Esophagus muscularis mucosa (tissue), 4 donors: ENCODE measurements at places on chromosomes 2 and 18. TPM values are rescaled to one million over a fixed set of nuclear protein-coding genes. Genes with fewer than 3 reads are reported as not detected.

EFR3B gene
- 0.65 TPM for total RNA-seq

CDK15 gene
- total RNA-seq, result 0.83 TPM

CFAP65 gene
- not detected for total RNA-seq

DUSP2 gene
- total RNA-seq, result 5.5 TPM

GPR45 gene
- not detected for total RNA-seq

DNA sequence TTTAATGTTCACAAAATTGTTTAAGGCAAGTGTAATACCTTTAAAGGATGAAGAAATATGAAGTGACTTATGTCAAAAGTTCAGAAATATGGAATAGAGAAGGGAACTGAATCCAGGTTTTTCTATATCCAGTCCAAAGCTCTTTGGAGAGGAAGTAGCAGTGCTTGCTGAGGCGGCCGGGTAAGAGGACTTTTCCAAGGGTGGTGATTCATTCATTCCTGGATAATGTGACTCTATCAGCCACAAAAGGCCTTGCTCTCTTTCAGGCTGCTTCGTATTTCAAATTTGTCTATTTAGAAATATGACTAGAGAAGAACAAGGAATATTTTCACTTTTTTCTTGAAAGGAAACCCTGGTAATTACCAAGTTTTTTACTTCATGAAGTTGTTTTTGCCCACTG lies 830.1 kb upstream of the ZEB2 start:
- H3K27ac ChIP-seq, result no peak overlapping the region
- no peak for DNase-seq
- no peaks in the 10 kb centered on the region for H3K36me3 ChIP-seq
- no peak overlapping the region for H3K4me3 ChIP-seq

DNA sequence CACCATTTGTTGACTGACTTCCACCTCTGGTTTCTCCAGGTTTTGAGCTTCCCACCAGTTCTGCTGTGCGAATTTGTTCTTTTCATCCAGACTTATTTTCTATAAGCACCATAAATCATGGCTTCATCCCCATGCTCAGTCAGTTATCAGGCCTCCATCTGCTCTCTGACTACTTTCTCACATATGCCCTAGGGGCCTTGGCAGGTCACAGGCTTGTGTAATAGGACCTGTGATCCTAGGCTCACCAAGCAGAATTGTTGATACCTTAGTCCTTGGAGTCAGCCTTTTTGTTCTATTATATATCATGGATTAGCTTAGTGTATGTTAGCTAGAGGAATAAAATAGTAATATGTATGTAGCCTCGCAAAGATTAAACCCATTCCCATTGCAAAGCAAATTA lies 284.2 kb upstream of the TANK start:
- no peaks in the 10 kb centered on the region for H3K4me1 ChIP-seq
- no peak overlapping the region for H3K27ac ChIP-seq
- H3K4me3 ChIP-seq, result no peak overlapping the region
- H3K36me3 ChIP-seq, result no peaks in the 10 kb centered on the region
- no peaks in the 10 kb centered on the region for H3K27me3 ChIP-seq
- DNase-seq, result no peak

- H3K27ac ChIP-seq, result no peak overlapping the region
- no peaks in the 10 kb centered on the region for H3K27me3 ChIP-seq
- no peak for DNase-seq
- H3K4me1 ChIP-seq, result peaks cover 11% of the 10 kb centered on the region
- no peak overlapping the region for H3K4me3 ChIP-seq
Observed at GRCh38 chr2:208315081-208315788, 49.2 kb downstream of the PIKFYVE start.

DNA sequence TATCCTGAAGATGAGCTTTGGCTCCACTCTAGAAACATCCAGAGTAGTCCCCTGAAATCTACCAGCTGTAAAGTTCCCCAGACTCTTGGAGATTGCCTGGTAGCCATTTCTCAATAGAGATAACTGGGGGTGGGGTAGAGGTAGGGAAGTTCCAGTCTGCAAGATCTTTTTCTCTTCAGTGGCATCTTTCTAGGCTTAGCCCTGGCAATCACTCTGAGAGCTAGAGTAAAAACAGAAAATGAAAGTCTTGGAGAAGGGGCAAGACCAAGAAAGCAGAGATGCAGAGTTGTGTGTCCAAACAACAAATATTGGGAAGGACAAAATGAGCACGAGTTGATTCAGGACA lies 41.8 kb upstream of the LCLAT1 start:
- H3K4me3 ChIP-seq, result no peak overlapping the region
- peaks cover 94% of the 10 kb centered on the region for H3K4me1 ChIP-seq
- H3K27ac ChIP-seq, result peak overlapping the region; percentile 26
- no peaks in the 10 kb centered on the region for H3K36me3 ChIP-seq
- H3K27me3 ChIP-seq, result no peaks in the 10 kb centered on the region

- no peaks in the 10 kb centered on the region for H3K27me3 ChIP-seq
- H3K27ac ChIP-seq, result no peak overlapping the region
- H3K4me3 ChIP-seq, result no peak overlapping the region
- no peak for DNase-seq
- H3K36me3 ChIP-seq, result no peaks in the 10 kb centered on the region
Observed at GRCh38 chr2:67719351-67719750, 322.2 kb downstream of the ETAA1 start.

- no peak overlapping the region for H3K27ac ChIP-seq
- no peaks in the 10 kb centered on the region for H3K27me3 ChIP-seq
- H3K4me1 ChIP-seq, result peaks cover 44% of the 10 kb centered on the region
- DNase-seq, result no peak
- no peak overlapping the region for H3K4me3 ChIP-seq
Observed at GRCh38 chr18:46337271-46337670, 233.1 kb downstream of the HAUS1 start.

DNA sequence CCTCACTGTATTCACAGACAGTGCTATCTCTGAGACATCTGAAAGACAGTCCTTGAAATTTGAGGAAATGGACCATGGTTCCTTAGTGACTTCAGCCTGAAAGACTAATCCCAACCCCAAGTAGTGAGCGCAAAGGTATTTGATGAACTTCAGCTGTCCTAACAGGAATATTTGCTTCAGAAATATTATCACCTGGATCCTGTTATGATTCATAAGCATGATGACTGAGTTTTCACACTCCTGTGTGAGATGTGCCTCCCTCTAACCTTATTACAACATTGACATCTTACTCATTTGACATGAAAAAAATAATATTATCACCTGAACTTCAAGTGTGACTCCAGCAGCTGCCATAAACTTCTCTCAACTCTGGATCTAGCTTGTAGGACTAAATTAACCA lies 11.6 kb upstream of the MRPL19 start:
- H3K4me1 ChIP-seq, result no peaks in the 10 kb centered on the region
- no peak for DNase-seq
- no peaks in the 10 kb centered on the region for H3K27me3 ChIP-seq
- H3K4me3 ChIP-seq, result no peak overlapping the region

DNA sequence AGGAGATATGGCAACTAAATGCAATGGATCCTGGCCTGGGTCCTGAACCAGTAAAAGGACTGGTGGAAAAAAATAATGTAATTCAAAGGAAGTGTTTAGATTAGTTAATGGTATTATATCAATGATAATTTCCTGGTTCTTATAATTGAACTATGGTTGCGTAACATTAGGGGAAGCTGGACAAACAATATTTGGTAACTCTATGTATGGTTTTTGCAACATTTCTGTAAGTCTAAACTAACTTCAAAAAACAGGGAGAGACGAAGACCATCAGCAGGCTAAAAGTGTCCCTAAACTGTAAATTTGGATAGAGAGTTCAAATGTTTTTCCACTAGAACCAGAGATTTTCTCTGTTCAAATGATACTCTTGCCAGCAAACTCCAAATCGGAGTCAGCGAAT lies 36.9 kb downstream of the KLF7 start:
- no peak overlapping the region for H3K4me3 ChIP-seq
- H3K27me3 ChIP-seq, result no peaks in the 10 kb centered on the region
- H3K36me3 ChIP-seq, result peaks cover 4% of the 10 kb centered on the region
- H3K27ac ChIP-seq, result no peak overlapping the region
- DNase-seq, result no peak
- H3K4me1 ChIP-seq, result peaks cover 78% of the 10 kb centered on the region

DNA sequence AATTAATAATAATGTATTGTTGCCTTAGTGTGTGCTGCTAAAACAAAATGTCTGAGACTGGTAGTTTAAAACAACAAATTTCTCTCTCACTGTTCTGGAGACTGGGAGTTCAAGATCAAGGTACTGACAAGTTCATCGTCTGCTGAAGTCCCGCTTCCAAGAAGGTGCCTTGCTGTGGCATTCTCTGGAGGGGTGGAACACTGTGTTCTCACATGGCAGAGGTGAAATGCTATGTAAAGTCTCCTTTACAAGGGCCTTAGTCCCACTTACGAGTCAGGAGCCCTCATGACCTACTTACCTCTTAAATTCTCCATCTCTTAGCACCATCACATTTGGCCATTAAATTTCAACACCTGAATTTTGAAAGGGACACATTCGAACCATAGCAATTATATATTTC lies 299.2 kb upstream of the RBMS1 start:
- H3K36me3 ChIP-seq, result no peaks in the 10 kb centered on the region
- DNase-seq, result no peak
- no peak overlapping the region for H3K27ac ChIP-seq
- H3K4me1 ChIP-seq, result no peaks in the 10 kb centered on the region

DNA sequence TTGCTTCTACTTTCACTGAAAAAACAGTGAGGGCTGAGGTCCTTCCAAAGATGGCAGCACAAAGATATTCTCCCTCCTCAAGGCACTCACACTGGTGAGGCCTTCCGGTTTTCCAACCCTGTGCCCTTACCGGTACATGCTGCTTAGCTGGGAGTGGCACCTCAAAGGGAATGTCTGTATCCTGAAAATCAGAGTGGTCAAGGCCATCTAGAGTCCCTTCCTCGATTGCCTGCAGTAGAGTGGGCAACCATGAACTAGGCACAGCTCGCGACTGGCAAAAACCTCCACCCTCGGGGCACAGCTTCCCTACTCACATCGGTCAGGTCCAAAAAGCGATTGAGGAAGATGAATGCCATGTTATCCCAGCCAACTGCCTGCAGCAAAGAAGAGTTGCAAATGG lies 3.4 kb downstream of the KRTCAP3 start:
- no peaks in the 10 kb centered on the region for H3K27me3 ChIP-seq
- no peak overlapping the region for H3K27ac ChIP-seq
- DNase-seq, result no peak
- H3K4me1 ChIP-seq, result peaks cover 14% of the 10 kb centered on the region
- no peak overlapping the region for H3K4me3 ChIP-seq

- no peak for DNase-seq
- no peaks in the 10 kb centered on the region for H3K27me3 ChIP-seq
- no peaks in the 10 kb centered on the region for H3K4me1 ChIP-seq
- H3K4me3 ChIP-seq, result no peak overlapping the region
- no peaks in the 10 kb centered on the region for H3K36me3 ChIP-seq
Observed at GRCh38 chr18:3441290-3441689, 8.7 kb upstream of the TGIF1 start.

DNA sequence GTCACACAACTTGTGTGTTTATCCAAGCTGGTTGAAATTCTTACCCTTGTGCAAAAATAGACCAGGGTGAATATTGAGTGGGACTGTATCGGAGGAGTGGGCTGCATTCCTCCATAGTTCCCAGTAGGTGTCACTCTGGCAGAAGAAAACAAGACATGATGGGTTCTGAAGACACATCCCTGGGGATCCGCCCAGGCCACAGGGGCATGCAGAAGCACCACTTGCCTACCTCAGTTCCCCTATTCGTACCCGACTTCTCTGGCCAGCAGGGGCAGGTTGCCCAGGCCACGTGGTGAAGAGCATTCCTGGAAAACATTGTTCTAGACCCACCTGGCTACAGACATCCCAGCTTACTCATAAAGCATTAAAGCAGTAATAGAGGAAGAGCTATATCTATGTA lies 168.2 kb downstream of the FAM210A start:
- H3K4me1 ChIP-seq, result peaks cover 22% of the 10 kb centered on the region
- no peak overlapping the region for H3K4me3 ChIP-seq
- no peak overlapping the region for H3K27ac ChIP-seq
- no peaks in the 10 kb centered on the region for H3K27me3 ChIP-seq
- no peaks in the 10 kb centered on the region for H3K36me3 ChIP-seq
- no peak for DNase-seq

GRCh38 chr2:216394881-216395280 lies 17.4 kb upstream of the SMARCAL1 start:
- H3K4me1 ChIP-seq, result no peaks in the 10 kb centered on the region
- H3K36me3 ChIP-seq, result no peaks in the 10 kb centered on the region
- DNase-seq, result no peak
- no peaks in the 10 kb centered on the region for H3K27me3 ChIP-seq

DNA sequence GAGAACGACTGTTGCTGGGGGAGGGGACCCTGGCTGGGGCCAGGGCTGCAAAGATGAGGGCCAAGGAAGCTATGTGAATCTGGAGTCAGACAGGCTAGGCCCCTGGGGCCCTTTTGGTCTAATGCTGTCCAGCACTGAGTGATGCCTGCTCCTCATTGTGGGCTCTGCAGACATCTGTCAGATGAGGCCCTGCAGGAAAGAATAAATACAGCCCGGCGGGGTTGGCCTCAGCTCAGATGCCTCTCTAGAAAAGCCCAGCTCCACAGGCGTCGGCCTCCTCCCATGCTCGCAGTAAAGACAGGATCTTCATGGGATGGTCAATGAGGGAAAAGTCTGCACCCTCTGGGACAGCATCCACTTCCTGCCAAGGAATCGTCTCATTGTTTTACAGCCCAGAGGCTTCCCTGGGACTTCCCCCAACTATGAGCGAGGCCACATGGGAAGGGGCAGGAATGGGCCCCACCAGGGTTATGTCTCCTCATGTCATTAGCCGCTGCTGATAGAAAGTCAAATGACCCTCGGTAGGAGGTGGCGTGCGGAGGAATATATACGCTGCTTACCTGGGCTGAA lies 125.8 kb upstream of the GLI2 start:
- H3K4me1 ChIP-seq, result peaks cover 4% of the 10 kb centered on the region
- no peak overlapping the region for H3K4me3 ChIP-seq
- no peak overlapping the region for H3K27ac ChIP-seq
- no peaks in the 10 kb centered on the region for H3K27me3 ChIP-seq
- no peaks in the 10 kb centered on the region for H3K36me3 ChIP-seq

GRCh38 chr18:35000457-35000856 lies 40.8 kb upstream of the MAPRE2 start:
- DNase-seq, result no peak
- no peak overlapping the region for H3K27ac ChIP-seq
- H3K27me3 ChIP-seq, result no peaks in the 10 kb centered on the region
- no peaks in the 10 kb centered on the region for H3K36me3 ChIP-seq
- H3K4me1 ChIP-seq, result peaks cover 3% of the 10 kb centered on the region
- H3K4me3 ChIP-seq, result no peak overlapping the region
